ENCODE measurements at places on chromosomes 2 and 18.

DNA sequence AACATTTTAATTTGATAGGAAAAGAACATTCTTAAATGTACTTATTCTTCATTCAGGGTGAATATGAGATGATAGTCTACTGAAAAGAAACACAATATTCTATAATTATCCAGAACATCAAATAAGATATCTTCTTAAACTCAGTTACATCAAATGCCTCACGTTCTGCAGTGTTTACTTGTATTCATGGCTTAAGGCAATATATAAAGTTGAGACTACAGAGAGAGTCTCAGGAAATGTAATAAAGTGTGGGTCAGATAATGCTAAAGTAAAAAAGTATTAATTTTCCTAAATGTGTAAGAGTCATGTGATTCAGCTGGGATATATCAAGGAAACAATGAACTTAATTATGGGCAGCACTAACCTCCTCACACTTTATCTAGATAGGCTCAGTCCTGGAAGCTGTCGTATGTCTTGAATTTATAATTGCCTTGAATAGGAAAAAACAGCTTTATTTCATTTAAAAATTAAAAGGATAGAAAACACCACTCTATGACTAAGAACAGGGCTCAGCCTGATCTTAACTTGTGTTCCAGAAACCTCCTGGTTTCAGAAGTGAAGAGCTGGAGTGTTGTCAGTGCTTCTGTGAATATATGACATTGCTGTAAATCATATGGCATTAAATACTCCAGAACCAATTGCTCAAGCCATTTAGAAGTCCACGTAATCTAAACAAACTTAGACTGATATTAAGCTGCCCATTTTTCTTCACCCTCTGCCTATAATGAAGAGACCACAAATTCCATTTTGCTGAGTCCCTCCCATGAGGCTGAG lies 240.2 kb downstream of the FSIP2 start:
- DNase-seq, result no peak

- no peak for DNase-seq
Measured at GRCh38 chr2:218074031-218074430, 5.0 kb downstream of the RUFY4 start.

GRCh38 chr18:29169599-29169998 lies 992.7 kb upstream of the CDH2 start:
- no peak for DNase-seq

GRCh38 chr18:24362757-24363156 lies 34.9 kb downstream of the OSBPL1A start:
- DNase-seq, result no peak

DNA sequence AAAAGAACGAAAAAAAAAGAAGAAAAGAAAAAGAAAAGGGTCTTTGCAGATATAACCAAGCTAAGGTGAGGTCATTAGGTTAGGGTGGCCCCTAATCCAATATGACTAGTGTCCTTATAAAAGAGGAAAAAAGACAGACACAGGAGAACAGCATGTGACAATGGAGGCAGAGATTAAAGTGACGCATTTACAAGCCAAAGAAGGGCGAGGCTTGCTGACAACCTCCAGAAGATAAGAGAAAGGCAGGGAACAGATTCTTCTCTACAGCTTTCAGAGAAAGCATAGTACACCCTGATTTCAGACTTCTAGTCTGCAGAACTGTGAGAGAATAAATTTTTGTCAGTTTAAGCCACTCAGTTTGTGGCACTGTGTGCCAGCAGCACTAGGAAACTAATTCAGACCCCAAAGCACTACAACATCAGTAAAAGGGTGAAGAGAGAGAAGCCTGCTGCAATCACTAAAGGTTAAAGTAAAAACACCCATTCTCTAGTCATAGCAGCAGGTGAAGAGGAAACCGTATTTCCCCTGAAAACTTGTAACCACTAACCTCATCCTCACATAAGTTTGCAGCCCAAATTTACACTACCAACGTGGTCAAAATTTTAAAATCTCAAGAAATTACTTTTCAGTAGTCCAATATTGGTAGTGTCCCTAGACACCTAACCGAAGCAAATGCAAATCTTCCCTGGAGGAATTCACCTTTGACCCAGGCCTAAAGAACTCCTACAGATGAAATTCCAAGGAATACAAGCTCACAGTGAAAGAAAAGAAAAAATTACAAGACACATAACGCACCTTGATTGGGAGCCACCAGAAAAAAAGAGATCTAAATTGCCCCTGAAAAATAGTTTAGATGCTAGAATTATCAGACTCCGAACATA lies 17.5 kb downstream of the REEP1 start:
- no peak for DNase-seq

- no peak for DNase-seq
Measured at GRCh38 chr2:9618410-9618809, 12.4 kb downstream of the YWHAQ start.

DNA sequence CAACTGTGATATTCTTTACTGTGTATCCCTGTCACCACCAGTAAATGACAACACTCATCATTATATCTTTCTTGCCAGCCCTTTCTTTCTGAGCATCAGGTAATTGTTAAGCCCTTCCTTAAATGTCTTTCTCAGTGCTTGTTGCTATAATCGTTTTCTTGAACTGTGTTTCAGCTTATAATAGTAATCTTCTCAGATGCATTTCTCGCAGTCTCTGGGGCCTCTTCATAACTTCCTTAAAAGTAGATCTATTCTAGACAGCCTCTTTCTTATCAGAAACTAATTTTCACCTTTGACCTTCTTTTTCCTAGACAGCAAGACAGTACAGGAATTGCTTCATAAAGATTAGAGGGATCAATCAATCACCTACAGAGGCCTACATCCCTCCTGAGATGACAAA lies 648.1 kb downstream of the CPS1 start:
- no peak for DNase-seq

DNA sequence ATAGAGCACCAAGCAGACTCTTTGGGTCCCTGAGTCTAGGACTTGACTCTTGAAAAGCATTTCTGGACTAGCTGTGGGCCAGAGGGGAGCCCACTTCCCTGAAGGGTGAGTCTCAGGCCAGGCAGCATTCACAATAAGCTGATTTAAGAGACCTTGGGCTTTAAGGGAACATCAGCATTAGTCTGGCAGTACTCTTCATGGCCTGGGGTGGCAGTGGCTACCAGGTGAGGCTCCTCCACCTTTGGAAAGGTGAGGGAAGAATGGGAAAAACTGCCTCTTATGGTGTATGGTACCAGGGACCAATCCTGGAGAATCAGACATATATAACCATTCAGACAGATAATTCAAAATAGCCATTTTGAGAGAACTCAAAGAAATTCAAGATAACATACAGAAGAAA lies 599.9 kb upstream of the POU3F3 start:
- no peak for DNase-seq

- no peak for DNase-seq
Measured at GRCh38 chr2:2222931-2223330, 108.1 kb downstream of the MYT1L start.

DNA sequence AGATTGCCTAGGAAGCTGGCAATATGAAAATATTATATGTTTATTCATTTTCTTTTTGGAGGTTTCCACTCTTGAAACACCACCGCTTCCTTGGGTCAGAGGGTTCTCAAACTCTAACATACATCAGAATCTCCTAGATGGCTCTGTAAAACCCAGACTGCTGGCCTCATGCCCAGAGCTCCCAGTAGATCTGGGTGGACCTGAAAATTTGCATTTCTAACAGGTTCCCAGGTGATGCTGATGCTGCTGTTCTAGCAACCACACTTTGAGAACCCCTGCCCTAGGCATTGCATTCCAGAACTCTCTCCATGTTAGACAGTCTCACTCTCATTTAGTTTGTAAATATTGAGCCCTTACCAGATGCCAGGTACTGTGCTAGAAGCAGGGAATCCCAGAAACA lies 139.4 kb downstream of the FAM210A start:
- no peak for DNase-seq

- no peak for DNase-seq
Measured at GRCh38 chr2:221969087-221969829, 329.5 kb downstream of the PAX3 start.

DNA sequence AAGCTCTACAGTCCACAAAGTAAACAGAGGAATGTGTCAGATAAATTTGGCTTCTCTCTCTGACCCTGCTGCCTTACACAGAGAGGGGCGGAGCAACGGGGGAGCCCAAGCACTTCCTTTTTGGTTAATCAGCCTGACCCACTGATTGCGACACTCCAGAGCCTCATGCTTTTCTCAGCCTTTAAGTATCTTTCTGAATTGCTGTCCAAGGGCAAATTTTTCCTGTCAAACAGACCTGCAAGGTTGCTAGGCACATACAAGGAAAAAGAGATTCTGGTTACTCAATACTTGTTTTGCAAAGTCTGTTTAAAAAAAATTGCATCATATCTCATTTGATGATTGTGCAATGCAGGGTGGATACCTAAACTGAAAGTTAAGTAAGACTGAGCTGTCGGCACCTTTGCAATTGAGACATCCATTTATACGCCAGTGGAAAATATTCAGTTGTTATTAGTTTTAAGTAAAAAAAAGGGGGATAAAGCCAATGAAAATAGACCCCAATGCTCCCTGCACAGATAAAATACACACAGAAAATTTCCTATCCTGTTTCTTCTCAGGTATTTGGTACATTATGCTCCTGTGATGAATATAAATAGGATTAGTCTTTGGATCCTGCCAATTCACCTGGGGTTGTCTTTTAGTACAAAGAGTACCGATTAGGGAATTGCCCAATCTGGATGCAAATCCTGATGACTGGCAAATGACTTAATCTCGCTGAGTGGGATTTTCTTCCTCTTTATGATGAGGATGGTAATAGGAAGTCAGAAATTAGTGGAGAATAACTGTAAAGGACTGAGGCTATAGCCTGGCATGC lies 260.2 kb upstream of the TRIB2 start:
- no peak for DNase-seq

DNA sequence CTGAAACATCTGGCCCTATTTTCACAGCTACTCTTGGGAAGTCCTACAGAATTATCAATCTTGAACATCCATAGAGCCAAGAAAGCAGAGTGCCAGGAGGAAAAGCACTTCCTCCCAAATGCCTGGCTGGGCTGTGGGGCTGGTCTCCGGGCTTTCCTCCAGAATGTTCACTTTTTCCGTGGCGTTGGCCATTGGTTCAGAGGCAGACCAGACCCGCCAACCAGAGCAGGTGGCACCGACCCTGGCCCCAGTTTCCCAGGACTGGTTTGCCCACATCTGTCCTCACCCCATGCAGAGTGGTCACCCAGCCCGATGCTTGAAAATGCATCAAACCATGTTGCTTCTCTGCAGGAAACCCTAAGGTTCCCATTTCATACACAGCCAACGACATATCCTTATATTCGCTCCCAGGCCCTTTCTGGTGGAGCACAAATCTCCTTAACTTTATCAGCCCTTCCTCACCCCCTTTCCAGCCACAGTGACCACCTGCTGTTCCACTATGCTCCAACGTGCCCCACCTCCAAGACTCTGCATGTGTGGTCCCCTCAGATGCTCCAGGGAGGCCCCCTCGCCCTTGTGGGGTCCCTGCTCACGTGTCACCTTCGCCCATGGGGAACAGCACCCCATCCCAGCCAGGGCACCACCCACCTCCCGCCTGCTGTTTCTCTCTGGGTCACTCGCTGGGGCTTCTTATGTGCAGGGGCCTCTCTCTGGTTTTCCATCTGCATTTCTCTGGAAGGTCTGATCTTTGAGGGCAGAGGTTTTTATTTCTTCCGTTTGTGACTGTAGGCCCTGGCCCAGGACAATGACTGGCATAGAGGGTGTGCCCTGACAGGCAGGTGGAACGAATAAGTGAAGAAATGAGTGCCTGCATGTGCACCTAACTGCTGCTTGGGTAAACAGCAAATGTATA lies 92.9 kb downstream of the PXDN start:
- no peak for DNase-seq

DNA sequence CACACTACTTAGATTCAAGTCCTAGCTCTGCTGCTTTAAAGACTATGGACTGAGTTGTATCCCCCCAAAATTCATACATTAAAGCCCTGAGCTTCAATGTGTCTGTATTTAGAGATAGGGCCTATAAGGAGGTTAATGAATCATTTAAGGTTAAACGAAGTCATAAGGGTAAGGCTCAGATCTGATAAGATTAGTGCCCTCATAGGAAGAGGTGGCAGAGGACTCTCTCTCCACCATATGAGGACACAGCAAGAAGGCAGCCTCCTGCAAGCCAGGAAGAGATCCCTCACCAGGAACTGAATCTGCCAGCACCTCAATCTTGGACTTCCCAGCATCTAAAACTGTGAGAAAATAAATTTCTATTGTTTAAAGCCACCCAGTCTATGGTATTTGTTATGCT lies 3.1 kb upstream of the CYTIP start:
- DNase-seq, result no peak

DNA sequence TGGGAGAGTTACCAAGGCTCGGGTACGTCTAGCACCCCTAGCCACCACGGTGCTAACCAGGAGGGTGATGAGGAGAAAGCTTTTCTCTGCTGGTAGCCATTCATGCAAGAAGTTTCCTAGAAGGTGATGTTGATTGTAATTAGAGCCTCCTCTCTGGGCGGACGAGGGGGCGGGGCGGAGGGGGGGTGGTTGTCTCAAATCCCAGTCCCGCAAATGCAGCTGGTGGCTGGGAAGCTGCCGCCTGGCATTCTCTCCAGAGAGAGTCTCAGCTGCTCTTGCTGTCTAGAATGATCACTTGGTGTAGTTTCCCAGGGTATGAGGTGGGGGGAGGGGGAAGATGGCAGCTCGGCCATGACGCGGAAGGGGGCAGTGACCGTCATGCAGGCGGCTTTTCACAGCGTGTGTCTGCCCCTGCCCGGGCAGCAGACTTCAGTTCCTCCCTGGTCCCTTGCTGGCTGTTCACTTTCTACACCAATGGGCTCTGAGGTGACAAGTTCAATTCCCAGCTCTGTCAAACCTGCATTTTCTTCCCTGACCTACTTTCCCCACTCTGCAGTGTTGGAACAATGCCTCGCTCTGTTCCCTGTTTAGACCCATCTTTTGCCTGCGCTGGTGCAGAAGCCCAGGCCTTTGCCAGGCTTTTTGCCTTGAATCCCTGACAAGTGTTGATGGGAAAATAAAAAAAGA lies 61.5 kb upstream of the KLF7 start:
- DNase-seq, result no peak

- no peak for DNase-seq
Measured at GRCh38 chr18:10892786-10893185, 256.6 kb downstream of the PIEZO2 start.

DNA sequence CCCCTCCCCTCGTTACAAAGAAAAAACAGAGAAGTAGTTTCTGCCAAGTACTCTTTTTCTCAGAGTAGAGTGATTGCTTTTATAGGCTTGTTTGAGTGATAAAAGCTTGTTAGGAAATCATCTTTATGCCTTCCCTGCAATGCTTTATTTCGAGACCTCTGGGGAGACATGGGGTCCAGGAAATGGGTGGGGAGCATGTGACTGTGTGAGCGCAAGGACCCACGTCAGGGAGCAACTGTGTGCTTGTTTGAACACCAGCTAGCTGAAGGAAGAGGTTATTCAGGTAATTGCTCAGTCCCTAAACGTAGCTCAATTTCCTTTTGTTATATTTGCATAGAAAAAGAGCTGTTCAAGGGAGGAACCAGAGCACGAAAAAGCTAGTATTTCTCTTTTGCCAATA lies 187.3 kb downstream of the FAM210A start:
- peak; percentile 88 for DNase-seq

DNA sequence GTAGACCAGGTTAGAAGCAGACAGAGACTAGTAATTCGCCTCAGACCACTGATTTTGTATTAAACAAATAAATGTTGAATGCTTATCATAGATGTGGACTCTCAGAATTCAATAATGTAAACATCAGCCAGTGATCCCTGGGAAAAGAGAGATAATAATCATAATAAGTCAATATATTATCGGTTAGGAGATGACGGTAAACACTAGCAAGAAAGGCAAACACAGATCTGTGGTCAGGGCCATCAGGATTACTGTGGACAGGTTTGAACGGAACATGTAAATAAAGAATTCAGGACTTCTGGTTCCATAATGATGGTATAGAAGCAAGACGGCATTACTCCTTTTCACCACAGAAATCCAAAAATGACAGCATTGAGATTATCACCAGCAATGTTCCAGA lies 861.6 kb downstream of the CBLN2 start:
- DNase-seq, result no peak

- DNase-seq, result no peak
Measured at GRCh38 chr2:101533561-101534148, 58.7 kb upstream of the RFX8 start.

Measured in NCI-H1436 treated with DMSO at 0.1 percent for 48 hours (cell line).